Occipital lobe (tissue), 3 donors: ENCODE measurements at places on chromosomes 2 and 18. TPM values are rescaled to one million over a fixed set of nuclear protein-coding genes. Genes with fewer than 3 reads are reported as not detected.

DNA sequence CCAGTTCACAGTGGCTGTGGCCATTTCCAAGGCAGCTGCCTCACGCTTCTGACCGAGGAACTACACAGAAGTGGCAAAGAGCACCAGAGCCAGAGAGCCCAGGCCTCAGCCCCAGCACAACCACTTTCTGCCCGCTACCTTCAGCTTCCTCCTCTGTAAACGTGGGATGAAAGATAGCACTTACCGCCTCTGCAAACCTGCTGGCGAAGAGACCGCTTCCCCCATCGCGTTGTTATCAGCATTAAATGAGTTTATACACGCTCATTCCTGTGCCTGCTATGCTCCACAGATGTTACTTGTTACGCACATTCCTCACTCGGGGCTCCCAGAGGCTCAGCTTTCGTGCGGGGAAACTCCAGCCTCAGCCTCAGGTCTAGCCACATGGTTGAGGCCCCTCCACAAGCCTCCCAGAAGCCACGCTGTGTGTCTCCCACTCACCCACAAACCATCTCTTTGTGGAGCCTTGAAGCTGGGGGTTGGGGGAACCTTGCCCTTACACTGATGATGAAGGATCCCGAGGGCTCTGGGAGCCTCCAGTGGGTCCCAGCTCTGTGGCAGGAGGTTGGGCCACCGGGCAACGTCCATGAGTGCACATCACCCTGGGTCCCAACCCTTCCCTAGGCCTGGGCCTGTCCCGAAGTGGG lies 63.3 kb upstream of the SMAD7 start:
- no peak for DNase-seq

GRCh38 chr2:236876642-236877041 lies 209.0 kb upstream of the COPS8 start:
- no peak for DNase-seq

DNA sequence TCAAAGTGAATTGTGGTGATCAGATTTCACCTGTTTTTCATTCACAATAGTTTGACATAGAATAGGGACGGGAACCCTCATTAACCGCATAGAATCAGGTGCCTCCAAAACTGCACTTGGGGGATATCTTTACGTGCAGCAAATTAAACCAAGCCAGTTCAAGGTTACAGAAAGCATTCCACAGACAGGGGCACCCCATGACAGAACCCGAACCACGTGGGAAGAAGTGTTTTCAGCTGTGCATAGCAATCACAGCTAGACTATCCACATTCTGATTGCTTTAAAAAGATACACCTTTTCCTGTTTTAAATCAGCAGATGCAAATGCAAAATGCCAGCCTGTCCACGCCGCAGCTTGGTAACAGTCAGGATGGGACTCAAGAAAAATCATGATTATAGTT lies 205.8 kb downstream of the ANAPC1 start:
- no peak for DNase-seq

Gene LDLRAD4
- 129 TPM for total RNA-seq

DNA sequence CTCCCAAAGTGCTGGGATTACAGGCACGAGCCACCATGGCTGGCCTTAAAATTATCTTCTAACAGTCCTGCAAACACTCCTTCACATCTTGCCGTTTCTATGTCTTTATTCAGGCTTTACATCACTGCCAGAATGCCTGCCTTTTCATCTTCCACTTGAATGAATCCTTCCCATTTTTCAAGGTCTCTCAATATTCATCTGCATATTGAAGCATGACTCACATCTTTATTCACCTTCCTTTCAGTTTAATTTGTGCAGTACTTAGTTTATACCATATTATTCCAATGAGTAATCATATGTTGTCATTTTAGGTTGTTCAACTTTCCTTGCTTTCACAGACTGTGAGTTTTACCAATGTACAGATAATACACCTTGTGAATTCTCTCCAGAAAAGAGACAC lies 510.1 kb upstream of the PIK3C3 start:
- DNase-seq: no peak

- DNase-seq: no peak
Measured at GRCh38 chr2:10777842-10778723, 34.5 kb downstream of the PDIA6 start.
